ENCODE measurements at places on chromosomes 16 and 17. TPM values are rescaled to one million over a fixed set of nuclear protein-coding genes. Genes with fewer than 3 reads are reported as not detected.

Gene C17orf100
- total RNA-seq = 1.6 TPM

Gene CHD9NB
- total RNA-seq = 0.66 TPM

Gene CMTM1
- total RNA-seq = 9.3 TPM

Gene HOXB1
- total RNA-seq = not detected

Gene NPB
- not detected for total RNA-seq

Gene ZSCAN10
- not detected for total RNA-seq

Gene KSR1
- total RNA-seq = 55.6 TPM

Gene ZNF764
- total RNA-seq = 10.7 TPM

Gene MYH2
- total RNA-seq = not detected

Gene HSD17B1
- total RNA-seq = 1.0 TPM

Gene ZNF750
- 0.23 TPM for total RNA-seq

Gene KRT9
- not detected for total RNA-seq

Gene KRTAP9-2
- total RNA-seq = not detected

Gene SLC13A5
- not detected for total RNA-seq

Gene CEMP1
- not detected for total RNA-seq

Gene ZACN
- not detected for total RNA-seq

Gene ABCA10
- 1.7 TPM for total RNA-seq

Gene GAS2L2
- not detected for total RNA-seq

Gene PRAC2
- not detected for total RNA-seq

Gene NAGS
- total RNA-seq = 6.1 TPM

Gene VAT1
- total RNA-seq = 487 TPM

Gene MPP3
- 10.8 TPM for total RNA-seq

Gene SLC6A2
- total RNA-seq = not detected

Gene TOX3
- total RNA-seq = not detected

Gene SUPT6H
- total RNA-seq = 79.2 TPM

Gene FBF1
- total RNA-seq = 8.9 TPM

Gene ITGAD
- total RNA-seq = not detected

Gene SPEM2
- total RNA-seq = not detected

Gene ABCA9
- total RNA-seq = 2.0 TPM

Gene STX1B
- total RNA-seq = 0.07 TPM

Gene BRIP1
- total RNA-seq = 12.2 TPM

Gene ABCC12
- not detected for total RNA-seq

Gene CYB561
- 71.1 TPM for total RNA-seq

Gene CA4
- total RNA-seq = 0.29 TPM

Gene MT1M
- 1.8 TPM for total RNA-seq

Gene SEZ6
- not detected for total RNA-seq

Gene SLC22A31
- not detected for total RNA-seq

Gene KRTAP4-6
- not detected for total RNA-seq

Gene ENPP7
- not detected for total RNA-seq

Gene FBXL16
- total RNA-seq = 0.22 TPM

Gene SLC52A1
- total RNA-seq = not detected

Gene CTRB2
- total RNA-seq = not detected

Gene MAPT
- 0.51 TPM for total RNA-seq

Gene CCDC200
- not detected for total RNA-seq

Gene KREMEN2
- total RNA-seq = not detected

Gene ASPHD1
- total RNA-seq = 0.88 TPM

Gene KRTAP4-4
- not detected for total RNA-seq

Gene EFCAB13
- total RNA-seq = 8.3 TPM

Gene CASKIN1
- total RNA-seq = 0.58 TPM

Gene NOG
- total RNA-seq = 2.1 TPM

Gene CRHR1
- not detected for total RNA-seq

Gene TMC6
- total RNA-seq = 72.4 TPM

Gene WSCD1
- total RNA-seq = 45.7 TPM

Data from endothelial cell of umbilical vein (primary cell).